SW480 (cell line): ENCODE measurements at places on chromosomes 12 and 14.
A peak's percentile ranks its signal among the peaks of the same experiment; 100 is the strongest.

- no peak for DNase-seq
Observed at GRCh38 chr12:95224202-95225170, 6.9 kb downstream of the VEZT start.

DNA sequence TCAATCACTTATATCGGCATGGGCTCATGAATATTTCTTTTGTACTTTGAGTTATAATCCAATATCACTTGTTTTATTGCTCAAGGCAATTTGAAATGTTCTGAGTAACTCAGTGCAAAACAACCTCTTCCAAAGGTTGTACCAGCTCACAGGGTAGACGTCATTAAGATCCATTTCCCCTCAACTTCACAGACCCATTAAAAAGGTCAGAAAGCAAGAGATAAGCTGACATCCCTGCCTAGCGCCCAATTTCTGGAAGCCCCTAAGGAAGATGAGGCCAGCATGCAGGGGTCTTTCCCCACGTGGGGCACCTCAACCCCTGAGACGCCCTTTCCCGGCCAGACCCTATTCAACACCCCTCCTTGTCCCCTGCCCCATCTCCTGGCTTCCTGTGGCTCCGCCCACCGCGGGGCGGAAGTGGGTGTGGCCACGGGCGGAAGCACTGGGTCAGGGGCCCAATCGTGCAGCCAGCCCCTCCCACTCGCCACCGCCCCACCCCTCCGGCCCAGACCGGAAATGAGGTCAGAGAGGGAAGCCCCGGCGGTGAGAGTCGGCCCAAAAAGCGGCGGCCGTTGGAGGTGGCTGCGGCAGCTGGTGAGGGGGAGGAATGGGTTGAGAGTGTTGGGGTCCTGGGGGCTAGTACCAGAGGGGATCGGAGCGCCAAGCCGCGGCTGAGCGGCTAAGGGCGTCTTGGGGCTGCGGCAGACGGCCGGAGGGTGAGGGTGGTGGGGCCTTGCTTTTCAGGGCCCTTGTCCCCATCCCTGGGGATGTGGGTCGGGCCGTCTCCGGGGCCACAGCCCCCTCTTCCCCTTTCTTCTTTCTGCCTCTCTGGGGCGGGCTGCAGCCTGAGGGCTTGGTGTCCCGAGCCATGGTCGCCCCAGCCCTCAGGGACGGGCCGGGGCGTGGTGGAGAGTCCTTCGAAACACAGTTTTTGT is at the start of gene GPATCH2L:
TSS of gene GPATCH2L (plus strand) at position 525 of the 935 bp plus-strand sequence. CDS start 2,442 bp downstream, outside the sequence.
- peak; percentile 87 for DNase-seq

DNA sequence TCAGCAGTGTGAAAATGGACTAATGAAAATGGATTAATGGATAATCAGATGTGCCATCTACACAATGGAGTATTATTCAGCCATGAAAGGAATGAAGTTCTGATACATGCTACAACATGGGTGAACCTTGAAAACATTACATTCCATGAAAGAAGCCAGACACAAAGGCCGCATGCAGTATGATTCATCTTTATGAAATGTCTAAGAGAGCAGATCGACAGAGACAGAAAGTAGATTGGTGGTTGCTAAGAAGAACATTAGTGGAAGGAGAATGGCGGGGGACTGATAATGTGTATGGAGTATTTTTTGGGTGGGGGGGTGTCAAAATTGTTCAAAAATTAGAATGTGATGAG is 47.3 kb downstream of the PRKAB1 start:
- DNase-seq = no peak

GRCh38 chr12:55736780-55737580 is 5.9 kb upstream of the GDF11 start:
- DNase-seq = peak; percentile 91

DNA sequence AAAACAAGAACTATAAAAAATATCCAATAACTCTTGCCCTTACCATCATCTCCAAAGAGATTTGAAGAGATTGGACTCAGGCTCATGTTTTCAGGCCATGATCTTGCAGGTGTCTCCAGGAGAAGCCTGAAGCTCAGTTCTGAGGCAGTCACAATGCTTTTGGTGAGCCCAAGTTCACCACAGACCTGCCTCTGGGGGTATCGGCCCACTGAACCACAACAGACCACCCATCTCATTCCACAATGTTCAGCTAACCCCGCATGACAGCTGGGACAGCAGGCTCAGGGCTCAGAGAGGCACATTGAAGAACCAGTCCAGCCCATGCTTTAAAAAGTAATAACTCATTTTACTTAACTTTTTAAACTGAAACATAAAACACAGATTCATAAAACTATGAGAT is 28.3 kb upstream of the APOLD1 start:
- no peak for DNase-seq

GRCh38 chr14:33363682-33364081 is 425.0 kb downstream of the NPAS3 start:
- no peak for DNase-seq

- no peak for DNase-seq
Observed at GRCh38 chr12:1587927-1588574, 6.3 kb downstream of the FBXL14 start.
